ENCODE measurements at places on chromosomes 16 and 17.

GRCh38 chr17:79027274-79027924 lies 3.4 kb downstream of the C1QTNF1 start:
- no peak for DNase-seq

DNA sequence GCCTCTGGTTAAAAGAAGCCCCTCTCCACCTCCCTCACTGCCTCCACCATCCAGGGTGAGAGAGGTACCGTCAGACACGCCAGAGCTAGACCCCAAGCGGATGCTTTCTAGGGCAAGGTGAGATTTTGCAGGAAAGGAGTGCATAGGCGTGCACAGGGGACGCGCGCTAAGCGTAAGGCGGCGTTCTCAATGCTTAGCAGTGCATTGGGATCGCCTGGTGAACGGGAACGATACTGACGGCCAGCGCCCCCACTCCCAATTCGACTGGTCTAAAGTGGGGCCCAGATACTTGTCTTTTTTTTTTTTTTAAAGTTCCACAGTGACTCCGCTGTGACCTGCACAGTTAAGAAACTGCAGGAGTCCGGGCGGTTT lies 57.9 kb upstream of the CREBBP start:
- no peak for DNase-seq

DNA sequence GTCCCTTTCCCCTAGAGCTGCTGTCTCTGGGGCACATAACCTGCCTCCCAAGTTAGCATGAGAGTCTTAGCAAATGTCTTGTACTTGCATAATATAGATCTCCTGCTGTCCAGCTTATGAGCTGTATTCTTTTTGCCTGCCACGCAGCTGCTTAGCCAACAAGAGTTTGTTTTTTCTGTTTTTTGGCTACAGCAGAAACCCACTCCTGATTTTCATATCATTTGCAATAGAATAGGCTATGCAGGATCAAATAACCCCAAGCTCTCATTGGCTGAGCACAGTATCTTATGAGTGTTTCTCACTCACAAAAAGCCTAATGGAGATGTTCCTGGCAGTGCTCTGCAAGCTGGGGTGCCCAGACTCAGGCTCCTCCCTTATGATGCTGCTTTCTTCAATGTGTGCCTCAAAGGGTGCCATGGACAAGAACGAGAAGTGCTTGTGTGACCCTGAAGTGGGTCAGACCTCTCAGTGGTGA lies 23.1 kb downstream of the B9D1 start:
- DNase-seq: no peak

DNA sequence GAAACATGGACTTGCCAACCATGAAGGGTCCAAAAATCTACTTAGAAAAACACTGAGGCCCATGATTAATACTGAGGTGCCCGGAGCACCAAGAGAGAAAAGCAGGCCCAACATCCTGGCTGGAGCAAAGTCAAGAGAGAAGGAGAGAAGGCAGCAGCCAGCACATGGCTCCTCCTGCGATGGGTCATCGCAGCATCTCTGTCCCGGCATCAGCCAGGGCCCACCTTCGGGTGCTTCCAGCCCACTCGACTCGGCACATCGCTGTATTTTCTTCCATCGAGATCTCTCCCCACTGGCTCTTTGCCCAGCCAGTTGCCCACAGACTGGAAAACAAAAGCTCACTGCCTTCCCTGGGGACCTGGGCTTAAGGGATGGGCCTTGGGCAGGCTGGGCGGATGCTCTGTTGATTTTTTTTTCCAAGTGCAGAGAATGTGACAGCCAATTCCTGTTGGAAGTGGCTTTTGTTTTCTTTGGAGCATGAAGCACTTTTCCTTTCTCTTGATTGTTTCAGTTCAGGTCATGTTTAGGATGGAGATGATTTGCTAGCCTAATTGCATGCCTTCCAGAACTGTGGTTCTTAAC lies 58.1 kb downstream of the CYB5B start:
- DNase-seq: no peak

- no peak for DNase-seq
Observed at GRCh38 chr16:30030841-30031413, at the start of gene TLCD3B. Gene TLCD3B (minus strand): TSS chr16:30031271. CDS start chr16:30030527, 744 bp downstream.

DNA sequence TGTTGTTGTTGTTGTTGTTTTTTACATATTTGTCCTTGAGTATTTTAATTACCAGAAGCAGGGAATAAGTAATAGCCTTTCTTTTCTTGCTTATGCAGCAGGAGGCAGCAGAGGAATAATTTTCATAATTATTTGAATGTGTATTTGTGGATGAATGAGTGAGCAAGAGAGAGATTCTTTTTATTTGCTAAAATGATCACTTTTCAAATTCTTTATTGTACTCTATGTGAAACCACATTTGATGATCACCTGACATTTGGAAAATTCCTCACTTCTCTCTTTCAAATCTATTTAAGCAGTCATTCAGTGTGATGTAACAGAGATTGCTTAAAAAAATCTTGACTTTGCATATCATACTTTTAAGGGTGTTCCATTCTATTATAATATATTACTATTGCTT lies 223.6 kb downstream of the BCAS3 start:
- DNase-seq: no peak

DNA sequence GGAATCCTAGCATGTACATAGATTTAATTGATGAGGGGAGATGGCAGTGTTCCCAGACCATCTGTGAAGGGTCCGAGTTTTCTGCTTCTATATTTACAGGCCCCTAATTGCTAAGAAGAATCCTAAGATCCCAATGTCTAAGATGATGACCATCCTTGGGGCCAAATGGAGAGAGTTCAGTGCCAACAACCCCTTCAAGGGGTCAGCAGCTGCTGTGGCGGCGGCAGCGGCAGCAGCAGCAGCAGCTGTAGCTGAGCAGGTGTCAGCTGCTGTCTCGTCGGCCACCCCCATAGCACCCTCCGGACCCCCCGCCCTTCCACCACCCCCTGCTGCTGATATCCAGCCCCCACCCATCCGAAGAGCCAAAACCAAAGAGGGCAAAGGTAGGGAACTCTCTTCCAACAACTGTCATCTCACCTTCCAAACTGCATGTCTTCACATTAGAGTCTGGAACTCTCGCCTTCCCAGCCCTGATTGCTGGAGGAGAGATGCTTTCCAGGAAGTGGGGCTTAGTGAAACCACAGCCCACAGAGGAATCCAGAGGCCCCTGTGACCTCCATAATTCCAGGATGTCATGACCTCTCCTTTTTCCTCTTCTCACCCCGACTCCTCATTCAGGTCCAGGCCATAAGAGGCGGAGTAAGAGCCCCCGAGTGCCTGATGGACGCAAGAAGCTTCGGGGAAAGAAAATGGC lies 4.7 kb downstream of the CHD3 start:
- DNase-seq: no peak

- DNase-seq: no peak
Observed at GRCh38 chr17:76558198-76559095, 18.6 kb downstream of the PRCD start.

- no peak for DNase-seq
Observed at GRCh38 chr16:69315486-69316311, 4.5 kb downstream of the VPS4A start.

- no peak for DNase-seq
Observed at GRCh38 chr16:49937886-49938285, 82.0 kb upstream of the ZNF423 start.

DNA sequence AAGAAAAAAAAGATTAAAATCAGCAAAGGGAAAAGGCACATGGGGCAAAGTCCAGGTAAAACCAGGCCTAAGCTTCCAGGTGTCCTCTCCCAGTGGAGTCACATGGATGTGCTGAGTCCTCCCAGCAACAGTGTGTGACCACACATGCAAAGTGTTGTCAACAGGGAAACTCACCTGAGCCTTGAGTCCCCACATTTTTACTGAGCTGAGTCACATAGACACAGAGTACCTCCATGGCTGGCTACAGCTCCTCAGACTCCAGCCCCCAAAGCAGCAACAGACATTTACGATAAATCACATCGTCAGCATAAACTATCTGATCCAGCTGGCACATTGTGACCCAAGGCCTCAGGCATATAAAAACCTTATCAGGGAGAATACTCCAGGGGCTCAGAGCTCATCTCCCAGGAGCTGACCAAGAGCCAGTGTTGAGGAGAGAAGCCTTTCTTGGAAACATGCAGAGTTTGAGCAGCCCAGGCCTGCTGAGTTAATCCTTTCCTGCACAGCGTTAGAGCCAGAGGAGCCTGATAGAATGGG lies 20.5 kb downstream of the ERCC4 start:
- no peak for DNase-seq

DNA sequence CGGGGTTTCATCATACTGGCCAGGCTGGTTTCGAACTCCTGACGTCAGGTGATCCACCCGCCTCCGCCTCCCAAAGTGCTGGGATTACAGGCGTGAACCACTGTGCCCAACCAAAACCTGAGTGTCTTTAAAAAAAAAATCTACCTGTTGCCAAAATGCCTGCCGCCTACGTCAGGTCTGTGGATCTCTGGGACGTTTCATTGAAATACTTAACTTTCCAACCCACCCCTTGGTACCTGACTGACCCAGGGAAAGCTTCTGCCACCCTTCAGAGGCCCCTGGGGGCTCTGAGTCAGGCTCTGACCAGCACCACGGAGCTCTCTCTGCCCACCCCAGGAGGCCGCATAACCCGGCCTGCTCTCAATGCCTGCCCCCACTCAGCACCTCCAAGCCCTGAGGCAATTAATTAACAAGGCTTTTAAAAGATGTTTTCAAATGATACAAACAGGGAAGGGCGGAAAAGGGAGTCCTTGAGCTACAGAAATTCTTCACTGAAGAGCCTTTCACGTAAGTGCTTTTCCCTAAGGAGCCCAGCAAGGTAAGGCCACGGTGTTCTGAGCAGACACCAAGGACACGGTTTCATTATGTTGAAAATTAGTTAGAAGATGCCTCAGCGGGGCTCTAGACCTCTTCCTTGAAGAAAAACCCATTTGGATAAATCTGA lies 29.3 kb upstream of the GSG1L start:
- DNase-seq: no peak

DNA sequence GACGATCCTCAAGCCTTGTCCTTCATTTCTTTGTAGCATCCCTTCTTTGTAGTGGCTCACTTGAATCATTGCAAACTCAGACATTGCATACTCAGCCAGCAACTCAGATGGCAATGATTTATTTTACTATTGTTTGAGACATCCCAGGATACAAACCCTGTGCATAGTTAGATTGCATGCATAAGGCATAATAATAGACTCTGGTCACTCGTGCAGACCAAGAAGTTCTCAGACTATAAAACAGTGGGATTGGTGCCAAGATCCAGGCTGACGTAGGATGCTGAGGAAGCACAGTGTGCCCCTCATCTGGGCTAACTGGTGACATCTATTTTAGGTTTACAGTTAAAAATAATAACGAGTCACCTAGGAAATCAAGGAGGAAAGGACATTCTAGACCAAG lies 142.3 kb downstream of the PMP22 start:
- DNase-seq: no peak

- no peak for DNase-seq
Observed at GRCh38 chr17:9880582-9880999, 24.5 kb downstream of the RCVRN start.

DNA sequence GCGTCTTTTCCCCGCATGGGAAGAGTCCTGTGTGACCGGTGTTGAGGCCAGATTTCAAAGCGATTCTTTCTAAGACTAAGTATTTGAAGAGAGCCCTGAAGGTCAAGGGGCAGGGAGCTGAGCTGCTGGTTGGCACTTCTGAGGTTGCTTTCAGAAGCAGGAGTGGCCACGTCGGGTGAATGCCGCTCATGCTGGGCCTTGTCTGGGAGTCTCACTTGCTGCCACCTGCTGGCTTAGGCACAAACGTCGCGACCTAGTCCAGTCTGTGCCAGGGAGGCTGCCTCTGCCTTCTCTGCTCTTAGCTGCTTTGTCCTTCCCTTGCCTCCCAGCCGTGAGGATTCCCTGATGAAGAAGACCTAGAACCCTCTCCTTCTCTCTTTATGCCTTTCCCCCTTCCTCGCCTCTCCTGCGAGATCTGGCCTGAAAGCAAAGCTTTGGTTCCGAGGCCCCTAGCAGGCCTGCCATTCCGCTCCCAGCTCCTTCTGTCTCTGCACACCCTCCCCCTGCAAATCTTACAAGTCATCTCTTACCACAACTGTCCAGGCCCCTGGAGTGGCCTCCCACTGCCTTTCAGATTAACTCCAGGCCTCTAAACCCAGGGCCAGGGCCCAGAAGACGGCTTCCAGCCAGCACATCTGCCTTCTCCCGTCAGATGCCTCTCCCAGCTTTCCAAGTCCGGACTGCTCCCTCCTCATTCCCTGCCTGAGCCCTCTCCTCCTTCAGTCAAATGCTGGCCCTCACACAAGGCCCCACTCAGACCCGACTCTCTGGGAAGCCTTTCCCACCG lies 11.4 kb downstream of the CTNS start:
- no peak for DNase-seq

DNA sequence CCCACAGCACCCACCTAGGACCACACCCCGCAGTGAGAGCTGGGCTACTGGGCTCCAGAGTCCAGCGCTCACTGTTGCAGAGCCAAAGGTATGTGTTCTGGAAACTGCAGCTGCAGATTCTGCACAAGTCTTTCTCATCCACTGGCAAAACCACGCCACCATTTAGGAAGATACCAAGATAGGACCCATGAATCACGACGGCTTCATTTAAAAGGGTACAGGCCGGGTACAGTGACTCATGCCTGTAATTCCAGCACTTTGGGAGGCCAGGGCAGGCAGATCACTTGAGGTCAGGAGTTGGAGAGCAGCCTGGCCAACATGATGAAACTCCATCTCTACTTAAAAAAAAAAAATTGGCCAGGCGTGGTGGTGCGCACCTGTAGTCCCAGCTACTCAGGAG lies 18.8 kb downstream of the FOXF1 start:
- DNase-seq: no peak

GRCh38 chr17:64102627-64103390 lies 27.1 kb downstream of the ERN1 start:
- DNase-seq: no peak

- DNase-seq: peak; percentile 35
Observed at GRCh38 chr16:84667600-84668309, 19.4 kb downstream of the KLHL36 start.

DNA sequence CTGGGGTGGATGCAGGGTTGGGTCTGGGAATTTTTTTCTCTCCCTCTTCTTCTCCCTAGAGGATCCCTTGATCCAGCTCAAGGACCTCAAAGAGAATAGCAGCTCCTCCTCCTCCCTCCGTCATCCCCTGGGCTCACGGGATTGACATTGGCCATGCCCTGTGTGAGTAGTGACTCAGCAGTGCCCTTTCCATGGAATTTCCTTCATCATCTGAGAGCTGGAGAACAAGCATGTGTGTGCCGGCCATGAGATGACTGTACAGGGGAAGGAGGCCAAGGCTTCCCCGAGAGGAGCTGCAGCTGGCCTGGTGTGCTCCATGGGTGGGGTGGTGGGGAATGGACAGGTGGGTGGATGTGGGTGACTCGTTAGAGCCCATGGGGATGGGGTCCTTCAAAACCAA lies 8.9 kb upstream of the WSCD1 start:
- DNase-seq: no peak

DNA sequence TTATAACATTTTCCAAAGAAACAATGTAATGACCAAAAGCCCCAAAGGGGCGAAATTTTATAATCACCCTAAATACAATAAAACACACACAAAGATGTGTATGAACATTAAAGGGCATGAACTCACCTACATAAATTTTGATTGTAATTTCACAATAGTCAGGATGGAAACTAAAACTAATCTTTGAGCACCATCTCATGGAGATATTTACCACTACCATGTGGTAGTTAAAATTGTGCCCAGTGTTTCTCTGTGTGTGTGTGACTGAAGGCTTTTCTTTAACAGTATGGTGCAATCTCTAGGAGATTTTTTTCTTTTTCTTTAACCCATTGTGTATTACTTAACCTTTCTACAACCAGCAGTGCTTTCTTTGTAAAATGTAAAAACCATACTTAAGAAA lies 19.7 kb upstream of the MEIOC start:
- DNase-seq: no peak

- no peak for DNase-seq
Observed at GRCh38 chr17:64148017-64148631, 18.2 kb upstream of the ERN1 start.
